ENCODE measurements at places on chromosomes 6 and 20.

DNA sequence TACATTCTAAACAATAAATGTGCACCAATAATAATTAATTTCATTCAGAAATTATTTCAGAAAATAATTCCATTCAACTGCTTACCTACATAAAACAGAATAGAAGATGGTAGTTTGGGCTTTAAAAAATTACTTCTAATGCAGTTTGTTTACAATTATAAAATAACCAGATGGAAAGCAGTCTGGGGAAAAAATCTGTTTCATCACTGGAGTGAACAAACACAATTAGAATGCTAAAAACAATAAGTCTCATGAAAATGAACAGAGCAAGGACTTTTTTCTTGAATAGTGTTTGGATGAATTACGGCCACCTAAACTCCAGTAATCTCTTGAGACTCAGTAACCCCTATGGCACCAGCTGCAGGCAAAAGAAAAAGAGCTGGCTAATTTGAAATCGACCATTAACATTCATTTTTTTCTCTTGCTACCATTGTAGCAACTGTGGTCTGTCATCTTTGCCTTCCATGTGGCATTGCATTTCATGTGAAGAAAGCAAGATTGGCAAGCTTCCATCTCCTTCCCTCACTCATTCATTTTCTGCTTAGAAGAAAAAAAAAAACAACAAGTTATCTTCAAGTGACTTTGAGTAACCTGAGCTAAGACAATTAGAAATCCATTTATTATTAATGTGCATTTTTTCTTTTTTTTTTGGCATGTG lies 88.4 kb upstream of the CEP85L start:
- no peak for DNase-seq

GRCh38 chr6:82385102-82385501 lies 21.5 kb downstream of the TPBG start:
- no peak for DNase-seq

DNA sequence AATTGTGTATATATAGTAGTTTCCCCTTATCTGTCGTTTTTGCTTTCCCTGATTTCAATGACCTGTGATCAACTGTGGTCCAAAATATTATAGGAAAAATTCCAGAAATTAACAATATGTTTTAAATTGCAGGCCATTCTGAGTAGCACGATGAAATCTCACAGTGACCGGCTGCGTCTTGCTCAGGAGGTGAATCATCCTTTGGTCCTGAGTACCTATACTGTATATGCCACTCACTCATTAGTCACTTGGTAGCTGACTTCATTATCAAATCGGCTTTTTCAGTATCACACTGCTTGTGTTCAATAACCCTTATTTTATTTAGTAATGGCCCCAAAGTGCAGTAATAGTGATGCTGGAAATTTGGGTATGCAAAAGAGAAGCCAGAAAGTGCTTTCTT lies 728.3 kb upstream of the EYS start:
- no peak for DNase-seq

GRCh38 chr6:53424300-53424699 lies 75.5 kb upstream of the ELOVL5 start:
- no peak for DNase-seq

DNA sequence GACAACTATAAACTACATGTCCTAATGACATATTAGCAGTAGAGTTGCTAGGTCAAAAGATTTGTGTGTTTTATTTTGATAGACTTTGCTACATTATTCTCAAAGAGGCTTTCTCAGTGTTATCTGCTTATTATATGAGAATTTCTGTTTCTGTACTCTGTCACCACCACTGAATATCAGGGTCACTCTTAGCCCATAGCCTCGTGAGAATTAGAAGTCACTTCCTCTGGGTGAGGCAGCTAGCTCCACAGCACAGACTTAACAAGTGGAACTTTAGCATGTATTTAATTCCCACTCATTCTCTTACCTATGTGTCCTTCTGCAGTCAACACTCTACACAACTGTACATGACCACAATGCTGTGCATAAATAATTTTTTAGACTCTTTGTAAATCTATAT lies 6.7 kb downstream of the PHACTR2 start:
- DNase-seq = no peak

DNA sequence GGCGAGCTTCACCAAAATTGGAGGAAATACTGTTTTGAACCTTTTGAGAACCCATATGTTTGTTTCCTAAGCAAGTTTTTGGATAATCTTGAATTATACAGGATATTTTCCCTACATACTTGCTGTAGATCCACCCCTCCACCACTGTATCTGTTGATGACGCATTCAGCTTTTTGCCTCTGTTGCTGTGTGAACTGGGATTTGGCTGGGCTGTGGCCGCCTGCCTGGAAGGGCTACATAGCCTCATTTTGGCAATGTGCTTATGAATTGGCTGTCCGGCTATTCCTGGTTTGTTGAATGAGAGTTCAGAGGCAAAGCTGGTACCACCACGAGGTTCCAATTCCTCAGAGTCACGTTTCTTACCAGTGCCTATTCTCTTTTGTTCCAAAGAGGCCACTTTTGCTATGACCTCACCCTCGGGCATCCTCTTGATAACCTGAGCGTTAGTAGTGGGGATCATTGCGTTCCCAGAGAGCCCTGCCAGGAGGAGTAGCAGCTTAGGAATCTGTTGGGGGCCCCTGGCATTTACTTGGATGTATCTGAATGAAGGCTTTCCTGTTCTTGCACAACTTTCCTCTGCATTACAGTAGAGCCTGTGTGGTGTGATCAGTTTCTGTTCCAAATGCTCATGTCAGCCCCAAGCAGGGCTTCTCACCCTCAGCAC lies 6.4 kb downstream of the FAM83D start:
- no peak for DNase-seq

GRCh38 chr6:160999516-160999915 lies 7.9 kb downstream of the MAP3K4 start:
- DNase-seq = no peak

DNA sequence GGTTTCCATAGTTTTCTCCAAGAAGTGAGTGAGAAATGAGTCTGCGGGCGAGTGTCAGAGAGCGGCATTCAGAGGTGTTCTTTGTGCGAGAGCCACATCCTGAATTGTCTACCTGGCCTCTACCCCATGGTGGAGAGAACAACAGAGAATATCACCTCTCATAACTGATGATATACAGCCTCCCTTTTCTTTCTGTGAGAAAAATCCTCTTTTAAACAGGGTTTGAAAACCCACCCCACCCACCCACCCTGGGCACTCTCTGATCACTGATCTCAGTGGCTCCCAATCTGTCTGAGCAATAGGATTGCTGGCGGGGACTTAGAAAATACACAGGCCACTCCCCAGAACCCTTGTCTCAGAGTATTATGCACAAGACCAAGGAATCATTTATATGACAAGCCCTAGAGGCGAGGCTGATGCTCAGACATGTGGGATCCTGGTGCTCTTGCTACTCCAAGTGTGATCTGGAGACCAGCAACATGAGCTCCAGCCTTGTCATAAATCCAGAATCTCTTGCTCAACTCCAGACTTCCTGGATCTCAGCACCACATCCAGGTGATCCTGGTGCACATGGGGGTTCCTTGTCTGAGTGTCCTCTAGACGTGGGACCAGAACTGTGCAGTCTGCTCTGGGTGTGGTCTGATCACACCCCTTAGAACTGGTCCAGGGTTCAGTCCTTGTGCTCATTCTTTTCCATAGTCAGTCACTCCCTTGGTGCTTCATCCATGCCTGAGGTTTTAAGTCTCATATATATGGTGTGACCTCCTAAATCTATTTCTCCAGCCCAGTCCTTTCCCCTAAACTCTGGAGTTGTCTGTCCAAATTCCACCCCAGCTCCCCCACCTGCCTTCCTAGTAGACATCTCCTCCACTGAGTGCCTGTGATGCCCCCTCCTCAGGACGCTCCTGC lies 5.3 kb downstream of the HLA-B start:
- DNase-seq = peak; percentile 65

DNA sequence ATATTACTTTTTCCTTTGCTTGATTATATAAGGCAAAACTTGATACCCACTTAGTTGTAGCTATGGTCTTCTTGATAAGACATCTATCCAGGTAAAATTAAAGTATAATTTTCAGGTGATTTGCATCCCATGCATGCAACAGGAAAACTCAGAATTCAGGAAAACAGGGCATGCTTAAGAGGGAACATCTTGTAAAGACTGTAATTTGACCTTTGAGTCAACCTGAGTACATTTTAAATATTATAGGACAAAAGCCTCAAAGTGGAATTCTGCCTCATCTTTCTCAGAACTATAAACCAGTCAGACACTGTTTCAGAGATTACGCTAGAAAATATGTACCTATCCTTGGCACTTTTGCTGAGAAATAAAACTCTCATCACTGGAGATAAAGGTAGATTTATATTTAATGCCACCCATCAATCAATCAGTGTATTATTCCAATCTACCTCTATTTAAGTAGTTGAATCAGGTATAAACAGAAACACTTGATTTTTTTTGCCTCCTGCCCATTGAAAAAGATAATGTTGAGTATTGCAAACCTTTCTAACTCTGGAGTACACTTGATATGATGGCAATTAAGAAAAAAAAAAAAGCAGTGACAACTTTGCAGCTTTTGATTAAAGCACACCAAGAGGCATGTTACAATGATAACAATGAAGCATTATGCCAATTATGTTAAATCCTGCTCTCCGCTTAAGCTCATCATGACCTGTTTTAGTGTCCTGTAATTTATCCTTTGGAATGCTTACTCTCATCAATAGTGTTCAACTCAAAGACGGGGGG lies 2.8 kb downstream of the CITED2 start:
- no peak for DNase-seq

- peak; percentile 73 for DNase-seq
Measured at GRCh38 chr6:52984247-52984646, 10.8 kb downstream of the GSTA4 start.

GRCh38 chr6:21171801-21172200 lies 421.8 kb upstream of the SOX4 start:
- no peak for DNase-seq

- DNase-seq = no peak
Measured at GRCh38 chr20:52129611-52130010, 62.0 kb downstream of the ZFP64 start.

DNA sequence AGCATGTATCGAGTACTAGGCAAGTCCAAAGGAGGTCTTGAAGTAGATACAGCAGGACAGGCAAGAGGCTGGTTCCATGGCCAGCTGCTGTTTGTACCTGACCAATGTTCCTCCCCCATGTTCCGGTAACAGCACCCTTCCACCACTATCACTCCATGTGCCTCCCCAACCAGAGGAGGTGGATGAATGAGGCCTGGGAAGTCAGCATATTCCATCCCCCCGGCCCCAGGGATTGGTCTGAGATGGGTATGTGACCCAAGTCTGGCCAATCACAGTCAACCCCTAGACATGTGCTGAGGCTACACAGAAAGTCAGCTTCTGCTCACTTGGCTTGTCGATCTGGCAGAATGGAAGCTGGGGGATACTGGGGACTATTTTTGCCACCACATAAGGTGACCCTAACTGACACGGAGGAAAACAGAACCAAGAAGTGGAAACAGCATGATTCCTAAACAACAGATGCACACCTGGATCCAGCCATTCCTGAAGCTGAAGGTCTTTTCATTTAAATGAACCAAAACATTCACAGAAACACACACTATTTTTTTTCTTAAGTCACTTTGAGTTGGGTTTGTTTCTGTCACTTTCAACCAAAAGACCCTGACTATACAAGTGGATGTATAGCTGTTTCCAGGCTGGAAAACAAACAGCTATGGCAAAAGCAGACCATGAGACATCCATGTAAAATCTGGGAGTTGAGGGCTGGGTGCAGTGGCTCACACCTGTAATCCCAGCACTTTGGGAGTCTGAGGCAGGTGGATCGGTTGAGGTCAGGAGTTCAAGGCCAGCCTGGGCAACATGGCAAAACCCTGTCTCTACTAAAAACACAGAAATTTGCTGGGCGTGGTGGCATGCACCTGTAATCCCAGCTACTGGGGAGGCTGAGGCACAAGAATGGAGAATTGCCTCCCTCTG lies 70.4 kb upstream of the PTPN1 start:
- no peak for DNase-seq

GRCh38 chr6:145086197-145086596 lies 649.1 kb downstream of the EPM2A start:
- no peak for DNase-seq

DNA sequence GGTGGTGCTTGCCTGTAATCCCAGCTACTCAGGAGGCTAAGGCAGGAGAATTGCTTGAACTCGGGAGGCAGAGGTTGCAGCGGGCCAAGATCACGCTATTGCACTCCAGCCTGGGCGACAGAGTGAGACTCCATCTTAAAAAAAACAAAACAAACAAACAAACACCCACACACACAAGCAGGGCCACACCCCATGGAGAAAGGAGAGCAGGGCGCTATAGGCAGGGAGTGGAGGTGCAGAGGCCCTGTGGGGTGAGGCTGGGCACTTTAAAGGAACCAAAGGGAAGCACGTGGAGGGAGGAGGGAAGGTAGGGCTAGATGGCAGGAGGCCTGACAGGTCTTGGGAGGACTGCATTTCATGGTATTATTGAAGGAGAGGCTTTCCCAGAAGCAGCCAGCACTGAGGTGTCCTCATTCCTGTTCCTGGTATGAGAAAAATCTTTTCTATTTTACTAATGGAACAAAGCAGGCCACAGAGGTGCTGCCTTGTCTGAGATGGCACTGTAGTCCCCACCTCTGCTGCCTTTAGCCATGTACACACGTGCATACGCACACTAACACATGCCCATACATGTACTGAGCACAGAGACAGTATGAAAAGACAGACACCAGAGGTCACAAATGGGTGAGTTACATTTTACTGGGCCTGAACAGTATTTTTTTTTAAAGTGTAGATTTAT lies 44.0 kb downstream of the BCAS4 start:
- DNase-seq = no peak

GRCh38 chr20:62049342-62050165 lies 16.1 kb downstream of the TAF4 start:
- no peak for DNase-seq

DNA sequence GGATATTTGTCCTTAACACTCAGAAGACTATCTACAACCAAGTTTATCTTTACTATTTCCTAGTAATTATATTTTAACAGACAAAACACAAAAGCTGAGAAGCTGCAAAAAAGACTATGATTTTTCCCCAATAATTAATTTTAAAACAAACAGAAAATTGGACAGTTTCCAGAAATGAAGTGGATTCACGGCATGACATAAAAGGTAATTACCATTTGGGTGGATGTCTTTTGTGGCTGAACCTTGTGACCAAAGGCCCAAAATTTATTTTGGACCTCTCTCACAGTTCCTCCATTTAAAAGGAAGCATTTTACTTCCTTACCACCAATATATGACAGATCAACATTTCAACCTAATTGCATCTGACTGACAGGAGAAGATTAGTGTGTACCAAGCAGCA lies 90.2 kb downstream of the GMDS start:
- DNase-seq = no peak

DNA sequence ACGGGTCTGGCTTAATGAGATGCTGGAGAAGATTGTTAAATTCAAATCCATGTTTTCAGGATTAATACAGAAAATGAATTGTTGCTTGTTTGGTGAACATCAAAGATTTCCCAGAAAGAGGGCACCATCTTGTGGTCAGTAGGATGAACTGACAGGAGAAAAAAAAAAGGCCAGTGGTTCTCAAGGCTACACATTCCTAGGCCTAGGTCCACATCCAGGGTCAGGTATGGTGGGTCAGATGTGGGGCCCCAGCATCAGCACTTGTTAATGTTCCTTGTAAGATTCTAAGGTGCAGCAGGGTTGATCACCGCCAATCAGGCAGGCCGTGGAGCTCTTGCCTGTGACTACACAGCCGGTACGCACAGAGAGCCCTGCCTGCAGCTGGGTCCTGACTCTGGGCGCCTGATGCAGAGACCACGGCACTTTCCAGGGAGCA lies 34.0 kb upstream of the FOXO3 start:
- peak; percentile 25 for DNase-seq

- DNase-seq = no peak
Measured at GRCh38 chr6:6193221-6193745, 127.2 kb downstream of the F13A1 start.

- DNase-seq = no peak
Measured at GRCh38 chr6:32202186-32202585, 9.7 kb upstream of the GPSM3 start.

- no peak for DNase-seq
Measured at GRCh38 chr6:71619836-71620235, 266.5 kb upstream of the RIMS1 start.
